ENCODE measurements at places on chromosomes 13 and 19.
A peak's percentile ranks its signal among the peaks of the same experiment; 100 is the strongest.

GRCh38 chr19:34667349-34668076 lies 9.4 kb downstream of the SCGB2B2 start:
- no peak for DNase-seq

GRCh38 chr19:45863840-45864628 lies at the start of gene FOXA3:
Gene FOXA3 (plus strand): TSS chr19:45864326. CDS start chr19:45864457, 131 bp downstream.
- DNase-seq, result no peak

GRCh38 chr13:59435024-59435423 lies 728.7 kb downstream of the DIAPH3 start:
- DNase-seq, result no peak

- DNase-seq, result no peak
Measured at GRCh38 chr19:13817615-13818371, 22.6 kb downstream of the ZSWIM4 start.

- no peak for DNase-seq
Measured at GRCh38 chr19:36041831-36042230, 9.2 kb upstream of the CLIP3 start.

DNA sequence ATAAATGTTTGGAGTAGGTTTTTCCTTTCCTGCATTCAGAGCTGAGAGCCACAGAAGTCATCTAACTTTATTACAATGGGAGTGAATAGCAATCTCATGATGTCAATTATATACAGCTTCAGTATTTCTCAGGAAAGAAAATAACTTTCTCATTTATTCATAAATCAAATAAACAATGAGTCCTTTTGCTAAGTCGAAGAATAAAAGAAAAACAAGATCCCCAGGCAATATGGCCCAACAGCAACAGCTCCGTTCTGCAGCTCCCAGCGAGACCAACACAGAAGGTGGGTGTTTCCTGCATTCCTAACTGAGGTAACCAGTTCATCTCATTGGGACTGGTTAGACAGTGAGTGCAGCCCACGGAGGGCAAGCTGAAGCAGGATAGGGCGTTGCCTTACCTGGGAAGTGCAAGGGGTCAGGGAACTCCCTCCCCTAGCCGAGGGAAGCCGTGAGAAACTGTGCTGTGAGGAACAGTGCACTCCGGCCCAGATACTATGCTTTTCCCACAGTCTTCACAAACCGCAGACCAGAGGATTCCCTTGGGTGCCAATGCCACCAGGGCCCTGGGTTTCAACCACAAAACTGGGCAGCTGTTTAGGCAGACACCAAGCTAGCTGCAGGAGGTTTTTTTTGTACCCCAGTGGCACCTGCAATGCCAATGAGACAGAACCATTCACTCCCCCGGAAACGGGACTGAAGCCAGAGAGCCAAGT lies 128.2 kb downstream of the SLITRK1 start:
- no peak for DNase-seq

DNA sequence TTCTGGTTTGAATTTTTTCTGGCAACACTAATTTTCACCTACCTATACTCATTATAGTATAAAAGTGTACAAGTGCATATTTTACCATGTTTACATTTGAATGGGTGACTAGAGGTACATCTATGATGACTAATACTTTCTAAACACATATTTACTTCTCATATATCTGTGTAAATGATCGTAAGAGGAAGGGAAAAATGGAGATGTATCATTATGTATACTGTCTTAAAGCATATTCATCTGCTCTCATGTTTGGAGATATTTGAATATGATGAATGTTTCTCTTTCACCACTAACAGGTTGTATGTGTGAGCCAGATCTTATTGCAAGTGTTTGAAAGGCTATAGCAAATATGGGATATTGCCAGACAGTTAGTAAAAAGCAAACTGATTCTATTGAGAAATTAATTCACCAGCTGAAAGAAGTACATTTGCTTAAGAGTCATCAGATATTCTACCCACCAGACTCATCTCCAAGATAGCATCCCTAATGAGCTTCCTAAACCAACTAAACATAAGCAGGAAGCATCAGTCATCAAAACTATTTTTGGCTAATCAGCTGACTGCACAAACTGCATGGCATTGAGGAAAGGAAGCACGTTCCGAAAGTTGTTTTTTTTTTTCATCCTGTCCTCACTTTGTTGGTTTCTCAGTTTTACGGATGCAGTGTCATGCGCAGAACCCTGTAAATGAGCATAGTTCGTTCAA lies 738.2 kb downstream of the GPC5 start:
- DNase-seq, result no peak

GRCh38 chr13:29567411-29567810 lies 28.1 kb downstream of the SLC7A1 start:
- no peak for DNase-seq

DNA sequence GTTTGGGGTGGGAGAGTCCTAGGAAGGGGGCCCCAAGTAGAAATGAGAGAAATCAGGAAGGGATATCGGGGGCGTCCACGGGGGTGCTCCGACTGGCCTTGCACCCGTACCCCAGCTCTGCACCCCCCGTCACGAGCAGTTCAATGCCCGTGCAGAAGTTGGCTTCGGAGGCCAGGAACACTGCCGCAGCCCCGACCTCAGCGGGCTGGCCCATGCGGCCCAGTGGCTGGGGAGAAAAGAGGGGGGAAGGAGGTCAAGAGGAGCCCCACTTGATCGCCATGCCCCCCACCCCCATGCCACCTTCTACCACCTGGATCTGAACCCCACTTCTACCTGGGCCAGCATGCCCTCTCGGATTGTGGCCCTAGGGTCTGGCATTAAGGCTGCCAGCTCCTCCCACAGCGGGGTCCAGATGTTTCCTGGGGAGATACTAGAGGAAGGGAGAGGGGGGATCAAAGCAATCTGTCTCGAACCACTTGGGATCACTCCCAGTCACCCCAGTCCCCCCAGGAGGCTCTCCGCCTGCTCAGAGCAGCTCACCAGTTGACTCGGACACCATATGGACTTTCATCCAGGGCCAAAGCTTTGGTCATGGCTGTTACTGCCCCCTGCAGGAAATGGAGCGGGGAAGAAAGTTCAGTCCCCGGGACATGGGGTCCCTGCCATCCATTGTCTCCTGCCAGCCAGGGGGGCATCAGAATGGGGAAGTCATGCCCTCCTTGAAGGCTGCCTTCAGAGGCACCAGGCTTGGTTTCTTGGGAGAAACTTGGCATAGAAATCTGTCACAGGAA lies 2.5 kb upstream of the BCAT2 start:
- DNase-seq, result no peak

DNA sequence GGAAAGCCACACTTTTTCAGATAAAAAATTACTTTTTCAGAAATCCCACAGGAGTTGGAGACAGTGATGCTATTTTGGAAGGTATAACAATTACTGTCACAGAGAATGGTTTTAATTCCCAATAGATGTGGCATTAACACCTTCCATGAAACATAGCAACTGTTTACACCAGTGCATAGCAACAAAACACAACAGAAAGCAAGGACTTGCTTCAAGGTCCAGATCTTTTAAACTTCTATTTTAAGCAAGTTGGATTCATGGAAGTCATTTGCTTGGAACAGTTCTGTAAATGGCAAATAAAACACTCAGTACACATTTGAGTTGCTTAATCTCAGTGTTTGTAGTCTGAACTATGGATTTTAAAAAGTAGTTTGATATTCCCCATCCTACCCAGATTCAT lies 385.9 kb upstream of the SPRY2 start:
- peak; percentile 17 for DNase-seq

DNA sequence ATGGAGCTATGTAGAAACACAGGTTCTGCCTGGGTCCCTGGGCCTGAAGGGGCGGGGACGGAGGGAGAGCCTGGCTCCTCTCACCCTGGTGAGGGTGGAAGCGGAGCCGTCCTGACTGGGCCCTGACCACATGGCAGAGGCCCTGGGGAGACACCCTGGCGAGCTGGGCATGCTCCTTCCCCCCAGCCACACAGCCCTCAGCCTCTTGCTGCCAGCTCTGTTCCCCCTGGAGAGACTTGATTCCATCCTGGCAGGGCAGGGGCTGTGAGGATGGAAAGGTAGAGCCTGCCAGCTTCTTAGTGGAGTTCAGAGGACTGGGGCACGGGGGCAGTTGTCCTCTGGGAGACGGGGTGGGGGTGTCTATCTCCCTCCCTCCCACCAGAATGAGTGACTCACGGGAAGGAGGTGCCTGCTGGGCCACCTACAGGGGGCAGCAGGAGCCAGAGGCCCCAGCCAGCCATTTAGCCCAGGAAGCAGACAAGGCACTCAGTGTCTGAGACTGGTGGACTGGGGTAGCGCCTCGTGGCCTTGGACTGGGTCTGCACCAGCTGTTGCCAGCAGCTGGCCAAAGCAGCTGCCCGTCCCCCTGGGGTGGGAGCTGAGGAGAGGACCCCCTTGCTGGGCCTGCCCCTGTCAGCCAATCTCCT lies 22.8 kb upstream of the RNF17 start:
- DNase-seq, result no peak

- DNase-seq, result no peak
Measured at GRCh38 chr19:32817569-32818476, 51.7 kb downstream of the SLC7A9 start.

GRCh38 chr13:34698945-34699344 lies 243.1 kb upstream of the NBEA start:
- no peak for DNase-seq

GRCh38 chr19:16293118-16294091 lies 31.2 kb upstream of the KLF2 start:
- DNase-seq, result peak; percentile 96

- DNase-seq, result no peak
Measured at GRCh38 chr13:111515307-111515617, 194.8 kb downstream of the TEX29 start.

DNA sequence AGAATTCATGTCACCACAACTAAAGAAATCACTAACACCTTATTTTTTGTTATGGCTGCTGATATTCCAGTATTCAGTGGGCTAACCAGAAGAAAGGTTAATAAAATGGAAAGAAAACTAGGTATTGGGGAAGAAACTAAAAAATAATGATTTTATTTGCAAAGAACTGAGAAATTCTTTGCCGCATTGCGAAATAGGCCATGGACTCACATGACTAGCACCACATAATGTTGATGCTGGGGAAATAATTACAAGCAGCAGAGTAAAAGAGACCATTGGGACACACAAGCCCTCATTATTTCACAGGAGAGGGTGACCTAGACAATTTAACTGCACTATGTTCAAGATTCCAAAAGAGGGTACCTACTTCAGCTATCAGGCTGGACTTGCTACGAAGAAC lies 1411.5 kb downstream of the SLITRK5 start:
- DNase-seq, result no peak

DNA sequence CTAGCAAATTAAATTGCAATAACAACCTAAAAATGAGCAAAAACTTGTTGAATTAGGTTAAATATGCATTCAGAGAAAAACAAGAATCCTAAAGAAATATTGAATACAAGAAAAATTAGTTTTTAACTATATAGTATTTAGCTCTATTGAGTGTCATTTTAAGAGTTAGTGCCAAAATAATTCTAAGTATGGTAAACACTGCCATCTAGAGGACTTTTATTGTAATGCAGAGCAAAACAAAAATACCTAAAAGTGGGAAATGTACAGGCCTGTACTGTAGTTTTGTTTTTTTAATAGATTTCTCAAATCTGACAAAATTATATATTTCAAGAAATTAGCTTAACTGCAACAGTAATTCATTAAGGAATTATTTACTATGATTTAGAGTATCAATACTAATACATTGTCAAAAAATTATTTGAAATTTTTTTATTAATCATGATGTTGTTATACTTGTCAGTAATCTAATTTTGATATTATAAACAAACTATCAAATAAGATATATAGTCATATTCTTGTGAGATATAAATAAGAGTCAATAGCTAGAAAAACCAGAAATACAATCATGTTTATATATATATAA lies 8.2 kb upstream of the PCDH9 start:
- no peak for DNase-seq
